ENCODE measurements at places on chromosomes 5 and 9. TPM values are rescaled to one million over a fixed set of nuclear protein-coding genes. Genes with fewer than 3 reads are reported as not detected.

The LVRN gene
- total RNA-seq, result 67.8 TPM

The PCDHGA10 gene
- total RNA-seq, result 4.4 TPM

The IFNA6 gene
- not detected for total RNA-seq

The OR1J2 gene
- not detected for total RNA-seq

The ARID3C gene
- not detected for total RNA-seq

The FOXD1 gene
- not detected for total RNA-seq

The ARPC5L gene
- 16.5 TPM for total RNA-seq

The RASGRF2 gene
- total RNA-seq, result 34.9 TPM

The SEMA4D gene
- total RNA-seq, result 18.3 TPM

The GBA2 gene
- total RNA-seq, result 107 TPM

The PDLIM4 gene
- total RNA-seq, result 9.3 TPM
